Omental fat pad (tissue), 4 donors: ENCODE measurements at places on chromosomes 1 and 21. TPM values are rescaled to one million over a fixed set of nuclear protein-coding genes. Genes with fewer than 3 reads are reported as not detected.
A peak's percentile ranks its signal among the peaks of the same experiment; 100 is the strongest.

Gene MSH4
- total RNA-seq = 0.24 TPM

- no peak for DNase-seq
Measured at GRCh38 chr21:46385846-46386733, 62.1 kb downstream of the PCNT start.

Gene CTH
- 7.3 TPM for total RNA-seq

Gene MR1
- total RNA-seq = 12.5 TPM

DNA sequence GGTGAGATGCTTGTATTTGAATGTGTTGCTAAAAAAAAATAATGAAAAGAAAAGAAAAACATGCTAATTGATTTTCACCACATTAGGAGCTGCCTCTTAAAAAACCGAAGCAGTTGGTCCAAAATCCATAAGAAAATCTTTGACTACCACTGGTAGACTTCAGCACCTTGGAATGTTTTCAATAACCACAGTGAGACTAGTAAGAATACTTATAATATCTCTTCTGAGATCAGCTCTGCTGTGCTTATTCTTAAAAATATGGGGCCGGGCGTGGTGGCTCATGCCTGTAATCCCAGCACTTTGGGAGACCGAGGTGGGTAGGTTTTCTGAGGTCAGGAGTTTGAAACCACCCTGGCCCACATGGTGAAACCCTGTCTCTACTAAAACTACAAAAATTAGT, 15.1 kb downstream of the NFYC start:
- no peak for DNase-seq

GRCh38 chr1:151549199-151549598, 9.1 kb downstream of the TUFT1 start:
- DNase-seq = no peak

- no peak for DNase-seq
Measured at GRCh38 chr1:245961137-245961540, 545.9 kb downstream of the SMYD3 start.

DNA sequence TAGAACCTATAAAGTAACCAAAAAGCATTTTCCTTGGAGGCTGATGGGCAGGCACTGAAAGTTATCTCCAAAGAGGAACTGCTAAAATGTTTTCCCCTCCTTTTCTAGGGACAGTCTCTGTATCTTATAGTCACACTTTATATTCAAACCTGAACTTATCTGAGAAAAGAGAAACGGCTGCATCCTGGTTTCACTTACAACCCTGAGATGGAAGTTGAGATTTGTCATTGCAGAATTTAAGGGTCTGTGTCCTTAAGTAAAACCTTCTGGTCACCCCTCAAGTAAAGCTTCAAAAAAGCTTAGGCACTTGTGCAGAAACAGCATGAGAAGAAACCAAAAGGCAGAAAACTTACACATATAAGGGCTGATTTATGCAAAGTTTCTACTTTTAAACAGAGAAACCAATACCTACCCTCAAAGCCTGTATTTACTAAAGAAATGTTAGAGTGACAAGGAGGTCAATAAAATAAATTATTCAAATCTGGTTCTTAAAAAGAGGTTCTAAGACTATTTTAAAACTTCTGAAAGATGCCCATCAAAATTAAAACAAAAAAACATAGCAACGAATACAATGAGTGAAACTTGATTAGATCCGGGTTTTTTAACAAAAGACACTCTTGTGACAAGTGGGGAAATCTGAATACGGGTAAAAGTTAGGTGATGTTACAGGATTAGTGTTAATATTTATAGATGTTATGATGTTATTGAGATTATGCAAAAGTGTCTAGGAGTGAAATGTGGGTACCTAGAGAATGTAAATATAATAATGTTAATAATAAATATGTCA, 9.9 kb downstream of the CD58 start:
- DNase-seq = no peak

- peak; percentile 70 for DNase-seq
Measured at GRCh38 chr1:8004803-8005573, 21.1 kb downstream of the ERRFI1 start.

Gene PTGFR
- 13.6 TPM for total RNA-seq

GRCh38 chr1:15684468-15685291, 560 bp downstream of the PLEKHM2 start:
- no peak for DNase-seq

GRCh38 chr1:205709059-205709398, 28.7 kb upstream of the SLC45A3 start:
- DNase-seq = no peak

DNA sequence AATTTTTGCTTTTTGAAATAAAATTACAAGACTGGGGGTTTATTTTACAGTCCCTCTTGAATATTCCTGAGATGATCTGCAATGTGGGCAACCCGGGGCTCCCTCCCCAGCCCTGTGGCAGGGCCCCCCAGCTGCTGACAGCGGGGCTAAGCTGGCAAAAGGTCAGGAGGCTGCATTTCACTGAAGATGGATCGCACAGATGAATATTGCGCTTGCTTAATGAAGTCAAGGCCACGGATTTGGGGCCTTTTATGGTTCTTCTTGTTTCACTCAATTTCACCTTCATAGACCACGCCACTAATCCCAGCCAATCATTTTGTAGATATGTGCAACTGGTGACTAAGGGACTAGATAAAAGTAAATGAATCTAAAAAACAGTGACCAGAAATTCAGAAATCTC, 50.8 kb upstream of the SLC22A15 start:
- DNase-seq = no peak

DNA sequence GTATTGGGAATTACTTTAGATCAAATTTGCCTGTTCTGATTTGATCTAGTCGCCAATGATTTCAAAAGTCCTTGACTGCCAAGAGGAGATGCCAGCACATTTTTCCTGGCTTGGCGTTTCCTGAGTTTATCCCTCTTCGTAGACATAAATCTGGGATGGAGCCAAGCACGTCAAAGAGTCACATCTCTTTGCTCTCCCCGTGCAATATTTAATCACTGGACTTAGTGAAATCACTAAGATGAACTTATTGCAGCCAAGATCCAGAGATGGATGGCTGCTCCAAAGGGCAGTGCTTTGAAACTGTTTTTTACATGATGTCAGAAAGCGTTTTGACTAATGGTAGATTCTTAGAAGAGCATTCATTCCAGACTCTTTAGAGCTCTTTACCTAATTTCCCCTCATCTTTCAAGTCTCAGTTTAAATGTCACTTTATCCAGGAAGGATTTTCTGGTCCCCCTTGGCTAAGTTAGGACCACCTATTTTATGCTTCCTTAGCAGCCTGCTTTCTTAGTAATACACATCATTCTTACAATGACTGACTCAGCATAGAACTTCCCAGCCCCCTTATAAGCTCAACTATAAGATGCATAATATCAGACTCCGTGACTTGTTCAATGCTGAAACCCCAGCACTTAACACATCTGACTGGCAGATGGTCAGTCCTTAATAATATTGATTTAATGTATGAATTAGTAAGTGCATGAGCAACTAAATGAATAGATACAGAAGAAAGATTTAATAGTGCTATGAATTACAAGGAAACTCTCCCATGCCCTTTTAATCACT, 94.4 kb upstream of the GREM2 start:
- no peak for DNase-seq

Gene HCN3
- total RNA-seq = 2.3 TPM

DNA sequence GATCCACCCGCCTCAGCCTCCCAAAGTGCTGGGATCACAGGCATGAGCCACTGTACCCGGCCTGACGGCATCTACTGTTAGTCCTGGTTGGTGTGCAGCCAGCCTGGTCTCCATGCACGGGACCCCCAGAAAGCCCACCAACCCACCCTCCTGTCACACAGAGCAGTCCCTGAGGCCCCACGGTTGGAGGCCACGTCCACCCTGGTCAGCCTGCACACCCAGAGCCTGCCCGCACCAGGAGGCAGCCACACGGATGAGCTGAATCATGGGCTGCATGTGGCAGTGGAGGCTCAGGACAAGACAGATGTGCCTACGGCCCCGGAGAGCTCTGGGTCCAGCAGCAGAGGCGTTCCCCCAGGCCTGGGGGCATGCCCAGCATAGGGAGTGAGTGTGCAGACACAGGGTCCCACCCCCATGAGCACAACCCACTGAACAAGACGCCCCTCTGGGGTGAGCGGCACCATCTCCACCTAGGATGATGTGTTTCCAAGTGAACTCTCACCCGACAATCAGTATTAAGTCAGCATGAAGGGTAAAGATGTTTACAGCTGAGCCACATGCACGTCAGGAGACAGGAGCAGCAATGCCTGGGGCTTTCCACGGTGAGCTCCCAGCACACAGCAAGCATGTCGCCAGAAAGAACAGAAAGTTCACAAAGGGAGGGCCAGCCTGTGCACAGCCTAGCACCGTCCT, 102.1 kb downstream of the WDR4 start:
- DNase-seq = no peak

DNA sequence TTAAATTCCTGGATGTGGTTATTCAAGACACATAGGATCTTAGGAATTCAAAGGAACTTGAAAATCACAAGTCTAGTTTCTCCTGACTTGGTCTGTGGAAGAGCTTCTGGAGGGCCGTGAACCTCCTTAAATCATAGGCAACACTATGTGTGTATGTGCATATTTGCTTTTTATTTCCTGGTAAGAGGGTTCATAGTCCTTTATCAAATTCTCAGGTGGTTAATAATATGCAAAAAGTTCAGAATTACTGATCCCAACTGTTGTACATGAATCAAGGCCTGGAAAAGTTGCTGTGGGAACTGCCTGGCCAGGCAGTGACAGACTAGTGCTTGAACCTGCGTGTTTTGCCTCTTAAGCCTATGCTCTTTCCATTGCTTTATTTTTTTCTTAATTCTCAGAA, 12.9 kb downstream of the MTR start:
- DNase-seq = no peak

DNA sequence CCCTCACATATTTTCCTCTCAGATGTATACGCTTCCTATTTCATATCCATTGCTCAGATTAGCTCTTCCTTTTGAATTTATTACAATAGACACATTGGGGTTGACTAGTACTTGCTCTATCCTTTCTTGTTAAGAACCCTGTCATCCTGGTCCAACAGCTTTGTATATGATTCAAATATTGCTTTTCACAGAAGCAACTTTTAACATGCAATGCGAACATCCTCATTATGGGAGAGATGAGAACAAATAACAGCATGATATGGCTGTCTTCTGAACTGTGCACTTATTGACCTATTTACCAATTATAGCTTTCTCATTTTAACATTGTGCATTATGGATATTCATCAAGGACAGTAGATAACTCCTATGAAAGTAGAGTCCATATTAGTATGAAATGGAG, 510.8 kb downstream of the PTPRC start:
- no peak for DNase-seq

DNA sequence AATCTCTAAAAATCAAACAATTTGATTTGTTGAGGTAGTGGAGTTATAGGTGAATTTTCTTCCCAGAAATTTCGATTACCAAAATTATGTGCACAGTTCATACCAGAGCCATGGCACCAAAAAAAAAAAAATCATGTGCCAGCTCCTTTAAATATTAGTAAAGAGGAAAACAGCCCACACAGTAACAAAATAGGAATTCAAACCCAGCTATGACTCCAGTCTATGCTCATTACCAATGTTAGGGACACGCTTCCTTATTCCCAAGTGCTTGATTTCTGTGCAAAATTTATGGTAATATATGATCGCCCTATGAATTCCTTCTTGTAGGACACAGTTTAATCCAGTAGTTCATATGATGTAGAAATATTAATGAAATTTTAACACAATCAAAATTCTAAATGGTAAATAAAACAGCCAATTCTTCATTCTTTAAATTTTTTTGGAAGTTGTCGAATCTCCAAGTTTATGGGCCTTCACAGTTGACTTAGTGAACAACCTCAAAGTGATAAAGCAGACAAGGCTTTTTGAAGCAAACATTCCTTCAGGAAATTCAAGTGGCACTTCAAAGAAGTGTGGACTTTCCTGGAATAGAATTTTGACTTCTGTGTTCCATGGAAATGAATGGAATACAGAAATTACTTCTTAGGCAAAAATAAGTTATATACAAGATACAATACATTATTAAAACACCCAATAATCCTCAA, 1.9 kb downstream of the TOR1AIP2 start:
- no peak for DNase-seq

Gene PGBD2
- 5.5 TPM for total RNA-seq

DNA sequence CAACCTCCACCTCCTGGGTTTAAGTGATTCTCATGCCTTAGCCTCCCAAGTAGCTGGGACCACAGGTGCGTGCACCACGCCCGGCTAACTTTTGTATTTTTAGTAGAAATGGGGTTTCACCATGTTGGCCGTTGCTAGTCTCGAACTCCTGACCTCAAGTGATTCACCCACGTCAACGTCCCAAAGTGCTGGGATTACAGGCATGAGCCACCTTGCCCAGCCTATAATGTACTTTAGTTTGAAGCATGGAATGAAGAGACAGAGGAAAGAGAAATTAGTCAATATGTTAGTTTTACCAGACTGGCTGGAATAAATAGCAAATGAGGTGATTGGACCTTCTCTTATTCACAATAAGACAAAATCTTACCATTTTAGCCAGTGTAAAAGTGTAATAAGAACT, 89.0 kb downstream of the GTF2B start:
- DNase-seq = no peak

GRCh38 chr1:216822480-216822879, 99.3 kb upstream of the ESRRG start:
- DNase-seq = no peak

- no peak for DNase-seq
Measured at GRCh38 chr1:245869847-245870246, 637.2 kb downstream of the SMYD3 start.

- no peak for DNase-seq
Measured at GRCh38 chr21:33963848-33964555, 48.4 kb upstream of the ATP5PO start.

- no peak for DNase-seq
Measured at GRCh38 chr21:25734654-25734903, 125 bp downstream of the ATP5PF start.

DNA sequence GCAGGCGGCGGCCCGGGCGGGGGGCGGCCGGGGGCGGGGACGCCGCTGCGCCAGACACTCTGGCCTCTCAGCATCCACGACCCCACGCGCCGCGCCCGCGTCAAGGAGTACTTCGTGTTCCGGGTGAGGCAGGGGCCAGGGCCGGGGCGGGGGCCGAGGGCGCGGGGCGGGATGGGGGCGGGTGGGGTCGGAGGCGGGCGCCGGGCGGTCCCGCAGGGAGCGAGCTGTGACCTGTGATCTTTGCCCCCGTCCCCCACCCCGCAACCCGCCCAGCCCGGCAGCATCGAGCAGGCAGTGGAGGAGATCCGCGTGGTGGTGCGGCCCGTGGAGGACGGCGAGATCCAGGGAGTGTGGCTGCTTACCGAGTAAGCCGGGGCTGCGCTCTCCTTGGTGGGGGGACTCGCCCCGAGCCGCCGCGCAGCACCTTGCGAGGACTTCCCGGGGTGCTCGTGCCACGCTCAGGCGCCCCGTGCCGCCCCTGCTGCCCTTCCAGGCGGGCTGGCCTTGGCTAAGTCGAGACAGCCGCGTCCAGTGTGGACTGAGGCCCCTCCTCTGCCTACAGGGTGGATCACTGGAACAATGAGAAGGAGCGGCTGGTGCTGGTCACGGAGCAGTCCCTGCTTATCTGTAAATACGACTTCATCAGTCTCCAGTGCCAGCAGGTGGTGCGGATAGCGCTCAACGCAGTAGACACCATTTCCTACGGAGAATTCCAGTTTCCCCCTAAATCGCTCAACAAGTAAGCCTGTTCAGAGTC, 514 bp downstream of the TPRG1L start:
- DNase-seq = no peak

Gene DENND2D
- 23.8 TPM for total RNA-seq

GRCh38 chr1:18527921-18528320, 47.2 kb downstream of the KLHDC7A start:
- no peak for DNase-seq
